ENCODE measurements at places on chromosomes 3 and 15.

- no peak for DNase-seq
Measured at GRCh38 chr3:184097556-184097955, 692 bp downstream of the HTR3E start.

- no peak for DNase-seq
Measured at GRCh38 chr3:18295171-18295920, 129.8 kb downstream of the SATB1 start.

- DNase-seq = no peak
Measured at GRCh38 chr3:42756681-42757213, 16.3 kb downstream of the CCDC13 start.

DNA sequence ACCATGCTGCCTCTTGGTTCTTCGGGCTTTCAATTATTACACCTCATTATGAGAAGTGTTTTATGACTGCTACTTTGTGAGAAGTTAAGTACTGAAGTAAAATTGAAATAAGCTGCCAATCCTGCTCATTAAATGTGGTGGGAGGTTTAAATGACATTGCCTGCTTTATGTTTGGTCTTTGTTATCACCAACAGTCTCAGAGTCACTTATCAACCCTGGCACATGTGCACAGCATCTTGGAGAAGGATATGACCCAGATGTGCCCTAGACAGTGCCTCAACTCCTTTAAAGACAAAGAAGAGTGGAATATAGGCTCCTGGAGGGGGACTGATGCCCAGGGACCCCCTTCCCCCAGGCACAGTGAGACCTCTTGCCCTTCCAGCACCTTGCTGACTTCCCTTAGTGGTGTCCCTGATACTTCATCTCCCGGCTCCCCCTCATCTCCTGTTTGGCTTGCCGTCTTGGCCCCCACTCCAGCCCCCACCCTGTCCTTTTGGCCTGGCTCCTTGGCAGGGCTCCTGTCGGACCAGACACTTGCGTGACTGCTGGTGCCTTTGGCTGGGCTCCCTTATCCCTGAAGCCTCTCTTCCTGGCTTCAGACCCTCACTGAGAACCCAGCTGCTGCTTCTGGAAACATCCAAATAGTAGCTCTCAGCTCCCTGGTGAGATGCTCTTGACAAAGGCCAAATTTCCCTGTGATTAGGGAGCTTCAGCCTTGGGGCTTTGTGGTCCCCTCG lies 39.8 kb downstream of the ARHGAP31 start:
- no peak for DNase-seq

DNA sequence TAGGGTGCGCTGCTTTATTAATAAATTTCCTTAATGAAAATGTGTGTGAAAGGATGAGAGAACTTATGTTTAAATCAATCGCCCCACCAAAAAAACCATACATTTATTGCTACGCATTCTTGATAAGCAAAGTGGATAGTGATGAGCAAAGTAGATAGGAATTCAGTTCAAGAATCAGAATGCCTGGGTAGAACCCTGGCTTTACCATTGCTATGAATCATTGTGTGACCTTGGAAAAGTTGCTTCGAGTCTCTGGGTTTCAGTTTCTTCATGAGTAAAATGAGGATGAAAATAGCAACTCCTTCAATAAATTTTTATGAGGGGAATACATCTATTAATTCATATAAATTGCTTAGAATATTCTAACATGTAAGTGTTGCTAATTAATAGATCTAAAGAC lies 2.6 kb upstream of the ALCAM start:
- DNase-seq = no peak

DNA sequence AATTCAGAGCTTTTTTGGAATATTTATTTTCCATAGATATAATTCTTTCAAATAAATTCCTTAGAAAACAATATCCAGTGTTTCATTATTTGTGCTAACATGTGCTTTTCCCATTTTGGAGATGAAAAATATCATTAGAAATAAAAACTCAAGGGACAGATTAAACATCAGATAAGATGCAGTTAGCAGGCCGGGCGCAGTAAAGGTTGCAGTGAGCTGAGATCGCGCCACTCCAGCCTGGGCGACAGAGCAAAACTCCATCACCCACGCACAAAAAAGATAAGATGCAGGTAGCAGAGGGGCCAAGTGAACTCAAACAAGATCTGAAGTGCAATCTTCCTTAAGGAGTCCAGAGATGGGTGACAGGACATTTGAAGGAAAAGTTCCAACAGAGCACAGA lies 48.0 kb downstream of the ZNF445 start:
- no peak for DNase-seq

- no peak for DNase-seq
Measured at GRCh38 chr3:117126946-117127546, 417.5 kb downstream of the TUSC7 start.

DNA sequence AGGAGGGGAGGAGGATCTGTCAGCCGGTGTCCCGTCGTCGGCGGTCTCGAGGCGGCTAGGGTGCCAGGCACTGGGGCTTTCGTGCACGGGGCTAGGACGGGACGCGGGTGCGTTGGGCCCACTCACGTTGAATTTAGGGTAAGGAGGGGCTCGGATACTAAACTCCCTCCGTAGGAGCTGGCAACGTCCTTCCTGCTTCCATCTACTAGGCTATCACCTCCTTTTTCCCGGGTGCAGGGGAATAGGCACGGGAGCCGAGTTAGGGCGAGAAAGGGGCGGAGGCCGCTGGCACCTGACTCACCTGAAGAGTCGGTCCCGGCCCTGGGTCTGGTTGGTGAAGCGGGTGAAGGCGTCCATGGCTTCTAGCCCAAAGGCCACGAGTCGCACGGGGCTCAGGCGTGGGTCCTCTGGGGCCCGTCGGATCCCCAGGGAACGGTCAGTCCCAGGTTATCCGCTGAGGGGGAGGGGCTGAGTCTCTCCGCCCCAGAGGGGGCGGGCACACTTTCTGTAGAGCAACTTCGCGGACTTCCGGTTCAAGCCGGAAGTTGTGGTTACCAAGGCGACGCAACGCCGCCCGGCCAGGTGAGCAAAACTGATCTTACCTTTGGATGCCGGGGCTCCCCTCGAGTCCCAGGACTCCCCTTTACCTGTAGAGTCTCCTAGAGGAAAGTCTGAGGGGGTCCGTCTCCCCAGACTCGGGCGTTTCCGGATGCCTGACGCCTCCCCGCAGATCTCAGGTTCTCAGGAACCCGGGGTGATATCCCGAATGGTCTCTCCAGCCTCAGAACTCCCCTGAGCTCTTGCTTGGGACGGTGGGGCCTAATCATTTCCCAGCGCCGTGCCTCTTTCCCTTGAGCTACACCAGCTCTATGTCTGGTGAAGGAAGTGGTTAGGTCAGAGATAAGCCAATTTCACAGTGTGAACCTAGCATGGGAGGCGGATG lies at the start of the genes PEX11A and WDR93:
TSS of gene PEX11A (minus strand) at position 479 of the 943 bp plus-strand sequence. CDS start at position 357, 122 bp downstream.
TSS of gene WDR93 (plus strand) at position 536 of the 943 bp plus-strand sequence. CDS start 10,936 bp downstream, outside the sequence.
- DNase-seq = no peak
